Stomach (tissue), 19 donors: ENCODE measurements at places on chromosomes 6 and 20. TPM values are rescaled to one million over a fixed set of nuclear protein-coding genes. Genes with fewer than 3 reads are reported as not detected.

DNA sequence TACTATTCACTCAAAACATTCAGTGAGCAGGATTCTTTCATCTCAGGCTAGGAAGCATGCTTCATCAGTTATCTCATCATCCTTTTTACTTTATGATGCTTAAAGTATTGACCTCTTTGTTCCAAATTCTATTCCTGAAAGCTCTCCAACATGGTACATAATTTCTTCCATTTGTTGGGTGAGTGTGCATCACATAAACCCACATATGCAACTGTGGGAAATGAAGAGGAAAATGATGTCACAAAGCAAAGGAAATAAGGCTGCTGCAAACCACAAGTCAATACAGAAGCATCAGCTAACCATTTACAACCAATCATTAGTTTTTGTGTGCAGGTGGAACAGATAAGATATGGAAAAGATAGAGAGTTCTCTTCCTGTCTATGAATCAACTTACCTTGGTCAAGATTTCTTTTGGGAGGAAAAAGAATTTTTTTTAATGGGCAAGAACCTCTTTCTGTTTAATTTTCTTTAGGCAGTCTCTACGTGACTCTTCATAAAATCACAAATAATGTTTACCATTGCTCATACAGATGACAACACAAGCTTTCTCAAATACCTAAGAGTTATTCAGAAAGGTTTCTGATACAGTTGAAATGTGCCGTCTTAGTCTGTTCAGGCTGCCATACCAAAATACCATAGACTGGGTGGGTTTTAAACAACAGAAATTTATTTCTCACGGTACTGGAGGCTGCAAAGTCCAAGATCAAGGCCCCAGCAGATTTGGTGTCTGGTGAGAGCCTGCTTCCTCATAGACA is 259.9 kb downstream of the ADGRG6 start:
- no peaks in the 10 kb centered on the region for H3K36me3 ChIP-seq
- no peaks in the 10 kb centered on the region for H3K4me1 ChIP-seq
- no peak overlapping the region for H3K27ac ChIP-seq
- no peaks in the 10 kb centered on the region for H3K27me3 ChIP-seq
- H3K4me3 ChIP-seq = no peak overlapping the region

Gene SLC17A1
- total RNA-seq = not detected

DNA sequence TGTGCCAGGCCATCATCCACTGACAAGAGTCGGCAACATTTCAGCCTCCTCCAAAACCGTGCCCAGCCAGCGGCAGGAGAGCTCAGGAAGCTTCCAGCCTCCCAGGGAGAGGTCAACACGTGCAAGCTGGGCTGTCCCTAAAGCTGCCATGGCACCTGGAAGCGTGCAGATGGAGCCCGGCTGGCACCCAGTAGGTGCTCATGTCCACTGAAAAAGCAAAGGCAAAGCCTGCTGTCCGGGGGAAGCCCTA is 14.4 kb upstream of the TLDC2 start:
- no peaks in the 10 kb centered on the region for H3K27me3 ChIP-seq
- no peaks in the 10 kb centered on the region for H3K36me3 ChIP-seq
- DNase-seq = no peak
- peak overlapping the region; percentile 89 for H3K27ac ChIP-seq

- peaks cover 12% of the 10 kb centered on the region for H3K27me3 ChIP-seq
- H3K27ac ChIP-seq = no peak overlapping the region
- DNase-seq = no peak
- H3K36me3 ChIP-seq = no peaks in the 10 kb centered on the region
- no peak overlapping the region for H3K4me3 ChIP-seq
Measured at GRCh38 chr20:4217349-4217841, 202.0 kb upstream of the RNF24 start.

GRCh38 chr20:47345214-47345613 is 11.3 kb downstream of the ZMYND8 start:
- DNase-seq = no peak
- H3K4me3 ChIP-seq = no peak overlapping the region
- H3K27me3 ChIP-seq = no peaks in the 10 kb centered on the region
- H3K27ac ChIP-seq = peak overlapping the region; percentile 28

- no peak overlapping the region for H3K4me3 ChIP-seq
- peaks cover 42% of the 10 kb centered on the region for H3K27me3 ChIP-seq
- H3K27ac ChIP-seq = no peak overlapping the region
- H3K36me3 ChIP-seq = no peaks in the 10 kb centered on the region
- H3K4me1 ChIP-seq = peaks cover 5% of the 10 kb centered on the region
Measured at GRCh38 chr20:46199198-46199597, 81.1 kb downstream of the CD40 start.

DNA sequence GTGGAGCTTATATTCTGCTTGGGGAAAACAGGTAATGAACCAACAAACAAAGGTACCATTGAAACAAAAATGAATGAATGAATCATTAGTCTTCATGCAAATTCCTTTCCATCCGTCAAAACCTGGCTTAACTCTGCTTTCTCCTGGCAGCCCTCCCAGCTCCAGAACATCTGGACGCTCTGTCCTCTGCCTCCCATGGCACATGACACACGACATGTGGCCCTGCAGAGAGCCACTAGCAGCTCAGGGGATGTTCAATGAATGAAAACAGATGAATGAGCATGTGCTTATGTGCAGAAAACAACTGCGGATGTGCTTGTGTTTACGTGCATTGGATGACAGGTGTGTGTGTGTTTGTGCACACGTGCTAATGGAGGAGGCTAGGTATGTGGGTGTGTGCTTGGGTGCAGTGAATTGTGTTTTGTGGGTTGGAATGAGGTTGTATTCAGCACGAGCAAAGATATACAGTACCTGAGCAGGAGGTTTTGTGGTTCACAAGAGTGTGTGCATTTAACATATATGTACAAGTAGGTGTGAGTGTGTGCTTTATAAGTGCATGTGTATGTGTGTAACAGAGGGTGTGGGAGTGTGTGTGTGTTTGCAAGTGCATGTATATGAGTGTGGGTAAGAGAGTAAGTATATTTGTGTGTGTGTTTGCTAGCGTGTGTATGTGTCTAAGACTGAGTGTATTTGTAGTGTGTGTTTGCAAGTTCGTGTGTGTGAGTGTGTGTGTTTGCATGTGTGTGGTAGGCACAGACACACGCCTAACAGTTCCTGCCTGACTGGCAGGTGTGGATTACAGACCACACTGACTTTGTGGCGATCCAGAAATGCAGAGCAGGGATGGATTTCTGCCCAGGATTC is 374.1 kb upstream of the SULF2 start:
- no peak for DNase-seq
- H3K27ac ChIP-seq = no peak overlapping the region
- peaks cover 13% of the 10 kb centered on the region for H3K27me3 ChIP-seq
- no peaks in the 10 kb centered on the region for H3K4me1 ChIP-seq
- no peak overlapping the region for H3K4me3 ChIP-seq

Gene MUCL3
- total RNA-seq = 252 TPM

GRCh38 chr6:1337791-1338190 is 25.9 kb downstream of the FOXQ1 start:
- peaks cover 24% of the 10 kb centered on the region for H3K4me1 ChIP-seq
- DNase-seq = no peak
- H3K27ac ChIP-seq = no peak overlapping the region
- H3K36me3 ChIP-seq = no peaks in the 10 kb centered on the region

Gene JARID2
- 10.4 TPM for total RNA-seq

- H3K36me3 ChIP-seq = no peaks in the 10 kb centered on the region
- peaks cover 13% of the 10 kb centered on the region for H3K4me1 ChIP-seq
- DNase-seq = no peak
- H3K27me3 ChIP-seq = no peaks in the 10 kb centered on the region
Measured at GRCh38 chr6:83378621-83379388, 52.0 kb downstream of the ME1 start.

GRCh38 chr6:48067148-48067712 is 43.8 kb downstream of the PTCHD4 start:
- no peak overlapping the region for H3K4me3 ChIP-seq
- DNase-seq = no peak
- peaks cover 17% of the 10 kb centered on the region for H3K4me1 ChIP-seq
- H3K36me3 ChIP-seq = no peaks in the 10 kb centered on the region
- H3K27ac ChIP-seq = no peak overlapping the region
- no peaks in the 10 kb centered on the region for H3K27me3 ChIP-seq

DNA sequence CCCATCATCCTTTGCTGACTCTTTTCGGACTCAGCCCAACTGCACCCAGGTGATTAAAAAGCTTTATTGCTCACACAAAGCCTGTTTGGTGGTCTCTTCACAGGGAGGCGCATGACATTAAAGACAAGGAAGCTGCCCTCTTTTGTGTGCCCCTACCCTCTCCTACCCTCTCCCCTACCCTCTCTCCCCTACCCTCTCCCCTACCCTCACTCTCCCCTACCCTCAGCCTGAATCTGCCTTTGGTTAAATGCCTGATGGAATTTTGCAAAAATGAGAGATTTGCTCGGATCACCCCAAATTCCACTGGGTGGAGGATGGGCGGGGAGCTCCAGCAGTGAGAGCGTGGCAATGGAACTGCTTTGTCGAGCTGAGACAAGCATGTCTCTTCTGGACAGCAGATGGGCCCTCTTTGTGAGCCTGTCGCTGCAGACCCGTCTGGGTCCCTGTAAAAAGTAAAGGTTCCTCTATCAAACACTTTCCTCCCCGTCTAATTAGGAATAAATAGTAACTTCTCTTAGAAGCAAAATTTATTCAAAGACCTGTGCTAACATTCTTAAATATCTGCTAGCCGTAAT is 76.4 kb upstream of the MLN start:
- DNase-seq = no peak
- no peak overlapping the region for H3K4me3 ChIP-seq
- H3K4me1 ChIP-seq = peaks cover under 1% of the 10 kb centered on the region
- no peak overlapping the region for H3K27ac ChIP-seq
- no peaks in the 10 kb centered on the region for H3K27me3 ChIP-seq

DNA sequence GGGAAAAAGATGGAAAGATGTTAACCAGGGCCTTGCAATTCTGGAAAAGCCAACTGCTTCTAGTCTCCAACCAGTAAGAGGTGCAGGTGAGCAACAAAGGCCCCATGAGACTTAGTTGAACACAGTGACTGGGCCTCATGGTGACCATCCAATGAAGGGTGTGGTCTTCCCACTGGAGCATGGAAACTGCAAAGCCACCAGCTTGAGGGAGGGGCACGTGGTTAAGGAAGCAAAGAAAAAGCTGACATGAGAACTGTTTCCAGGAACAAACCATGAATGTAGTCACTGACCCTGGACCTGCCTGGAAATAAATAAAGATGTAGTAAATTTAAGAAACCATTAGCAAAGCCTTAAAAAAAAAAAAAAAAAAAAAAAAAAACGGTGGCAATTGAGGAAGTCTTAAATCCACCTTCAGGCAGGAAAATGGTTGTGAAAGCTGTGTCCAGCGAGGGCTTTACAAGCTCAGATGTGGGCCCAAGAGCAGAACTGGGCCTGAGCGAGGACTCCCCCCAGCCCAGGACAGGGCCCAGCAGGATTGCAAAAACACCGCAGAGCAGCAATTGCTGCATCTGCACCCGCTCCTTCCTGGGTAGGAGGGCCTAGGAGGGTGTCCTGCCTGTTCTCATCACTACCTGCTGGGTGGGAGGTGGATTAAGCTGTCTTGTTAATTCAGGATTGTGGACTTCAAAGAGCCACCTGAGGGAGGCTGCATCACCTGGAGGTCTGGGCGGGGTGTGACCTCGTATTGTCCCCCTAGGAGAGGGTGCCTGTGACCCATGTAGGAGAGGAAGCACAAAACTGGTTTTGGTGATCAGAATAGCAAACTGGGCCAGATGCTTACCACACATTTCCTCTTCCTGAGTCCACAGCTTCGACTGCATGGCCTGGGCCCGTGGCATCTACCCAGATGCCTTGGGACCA is 10.3 kb downstream of the GFRA4 start:
- H3K4me1 ChIP-seq = no peaks in the 10 kb centered on the region
- no peaks in the 10 kb centered on the region for H3K27me3 ChIP-seq
- H3K4me3 ChIP-seq = no peak overlapping the region

GRCh38 chr20:32819992-32820697 is 391 bp downstream of the MAPRE1 start:
- H3K27me3 ChIP-seq = no peaks in the 10 kb centered on the region
- H3K27ac ChIP-seq = peak overlapping the region; percentile 86
- no peak for DNase-seq
- peaks cover 33% of the 10 kb centered on the region for H3K4me1 ChIP-seq
- H3K4me3 ChIP-seq = peak overlapping the region; percentile 77

DNA sequence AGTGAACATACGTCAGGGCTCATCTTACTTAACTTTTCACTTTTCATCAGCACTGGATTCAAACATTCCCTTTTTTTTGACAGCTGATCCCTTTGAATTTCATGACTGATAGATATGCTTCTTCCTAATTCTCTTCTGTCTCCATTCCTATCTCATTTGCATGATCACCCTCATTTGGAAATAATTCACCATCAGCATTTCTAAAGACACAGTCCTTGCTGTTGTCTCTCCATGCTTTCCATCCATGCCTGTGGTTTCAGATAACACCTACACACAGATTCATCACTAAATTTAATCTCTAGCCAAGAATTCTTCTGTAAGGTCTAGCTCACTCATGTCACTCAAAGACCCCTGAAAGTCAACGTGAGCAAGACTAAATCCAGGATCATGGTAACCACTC is 228.4 kb upstream of the BTBD3 start:
- peaks cover 12% of the 10 kb centered on the region for H3K4me1 ChIP-seq
- no peak for DNase-seq

- DNase-seq = no peak
- no peak overlapping the region for H3K4me3 ChIP-seq
- no peaks in the 10 kb centered on the region for H3K36me3 ChIP-seq
- no peak overlapping the region for H3K27ac ChIP-seq
Measured at GRCh38 chr6:150347845-150348244, 21.0 kb upstream of the IYD start.

DNA sequence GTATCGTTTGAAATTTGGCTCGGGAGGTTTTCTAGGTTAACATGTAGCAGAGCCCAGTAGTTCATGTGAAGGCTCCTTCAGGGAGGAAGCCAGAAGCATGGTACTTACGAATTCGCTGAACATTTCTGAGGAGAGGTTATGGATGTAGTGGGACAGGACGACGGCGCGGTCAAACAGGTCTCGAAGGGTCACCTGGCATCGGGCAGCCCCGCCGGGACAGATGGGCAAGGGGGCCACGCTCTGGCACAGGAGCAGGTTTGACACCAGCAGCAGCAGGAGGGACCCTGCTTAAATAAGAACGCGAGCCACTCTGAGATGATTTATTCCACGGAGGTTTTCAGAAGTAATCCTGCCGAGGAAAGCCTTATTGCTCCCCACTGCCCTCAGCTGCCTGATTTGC is 2.5 kb downstream of the PRL start:
- no peaks in the 10 kb centered on the region for H3K36me3 ChIP-seq
- no peaks in the 10 kb centered on the region for H3K4me1 ChIP-seq
- DNase-seq = no peak

Gene HCK
- 1.3 TPM for total RNA-seq

GRCh38 chr6:28729501-28730402 is 194.0 kb downstream of the TRIM27 start:
- H3K27me3 ChIP-seq = peaks cover 93% of the 10 kb centered on the region
- peak overlapping the region; percentile 43 for H3K4me3 ChIP-seq
- DNase-seq = no peak
- no peak overlapping the region for H3K27ac ChIP-seq
- peaks cover 11% of the 10 kb centered on the region for H3K4me1 ChIP-seq

DNA sequence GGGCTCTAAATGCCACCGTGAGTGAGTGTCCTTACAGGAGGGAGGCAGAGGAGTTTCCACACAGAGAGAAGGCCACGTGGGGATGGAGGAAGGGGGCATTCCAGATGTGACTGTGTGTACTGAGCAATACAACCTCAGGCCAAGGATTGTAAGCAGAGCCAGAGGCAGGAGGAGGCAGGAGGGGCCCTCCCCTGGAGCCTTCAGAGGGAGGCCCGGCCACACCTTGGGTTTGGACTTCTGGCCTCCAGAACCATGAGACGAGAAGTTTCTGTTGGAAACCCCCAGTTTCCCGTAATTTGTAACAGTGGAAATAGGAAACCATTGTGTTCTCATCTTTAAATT is 9.3 kb upstream of the KIF25 start:
- no peaks in the 10 kb centered on the region for H3K36me3 ChIP-seq
- no peaks in the 10 kb centered on the region for H3K4me1 ChIP-seq
- H3K27ac ChIP-seq = no peak overlapping the region
- no peak overlapping the region for H3K4me3 ChIP-seq
- DNase-seq = no peak
- no peaks in the 10 kb centered on the region for H3K27me3 ChIP-seq
